ENCODE measurements at places on chromosomes 2 and 18. TPM values are rescaled to one million over a fixed set of nuclear protein-coding genes. Genes with fewer than 3 reads are reported as not detected.

Gene TUBB8B
- not detected for total RNA-seq

Gene MYL12A
- 498 TPM for total RNA-seq

Gene ADD2
- 18.3 TPM for total RNA-seq

Gene PDCD1
- 22.5 TPM for total RNA-seq

Gene GALNT13
- not detected for total RNA-seq

Gene CACNB4
- total RNA-seq: 0.32 TPM

Gene PLGLB1
- 0.50 TPM for total RNA-seq

Gene CKAP2L
- total RNA-seq: 22.5 TPM

Gene FIGN
- total RNA-seq: not detected

Gene MC4R
- total RNA-seq: not detected

Gene NEUROD1
- total RNA-seq: not detected

Gene RAB6C
- not detected for total RNA-seq

Gene ACKR3
- 0.54 TPM for total RNA-seq

Gene RIOK3
- total RNA-seq: 72.8 TPM

Gene RAMP1
- 0.47 TPM for total RNA-seq

Gene MCFD2
- 50.7 TPM for total RNA-seq

Gene CCDC74B
- 1.7 TPM for total RNA-seq

Gene DLGAP1
- total RNA-seq: not detected

Gene SALL3
- total RNA-seq: not detected

Gene TUBA4B
- total RNA-seq: not detected

Gene RAPGEF4
- total RNA-seq: 1.0 TPM

Gene ST6GAL2
- total RNA-seq: not detected

Gene UNC80
- not detected for total RNA-seq

Gene MREG
- total RNA-seq: 4.9 TPM

Gene TMEM182
- 7.4 TPM for total RNA-seq

Gene MATN3
- total RNA-seq: not detected

Gene CD8B2
- total RNA-seq: 0.76 TPM

Gene NYAP2
- total RNA-seq: 0.04 TPM

Gene FAM228A
- 0.30 TPM for total RNA-seq

Gene GEN1
- 31.5 TPM for total RNA-seq

Gene SYT4
- total RNA-seq: not detected

Gene DNAH7
- total RNA-seq: not detected

Gene DOK6
- not detected for total RNA-seq

Gene LYG2
- not detected for total RNA-seq

Gene SERPINB3
- not detected for total RNA-seq

Gene ZNF521
- total RNA-seq: not detected

Gene ALPP
- 0.16 TPM for total RNA-seq

Gene NCK2
- 89.3 TPM for total RNA-seq

Gene FEV
- total RNA-seq: not detected

Gene ADRA2B
- 0.61 TPM for total RNA-seq

Gene SLC14A1
- total RNA-seq: 0.14 TPM

Gene CYP27A1
- total RNA-seq: 0.16 TPM

Gene ARHGAP28
- total RNA-seq: not detected
